GM04504 (cell line): ENCODE measurements at places on chromosomes 16 and 17.
A peak's percentile ranks its signal among the peaks of the same experiment; 100 is the strongest.

GRCh38 chr16:11251525-11252481 lies 4.2 kb downstream of the SOCS1 start:
- no peak for DNase-seq

- no peak for DNase-seq
Observed at GRCh38 chr17:81524865-81525159, 3.4 kb upstream of the FSCN2 start.

DNA sequence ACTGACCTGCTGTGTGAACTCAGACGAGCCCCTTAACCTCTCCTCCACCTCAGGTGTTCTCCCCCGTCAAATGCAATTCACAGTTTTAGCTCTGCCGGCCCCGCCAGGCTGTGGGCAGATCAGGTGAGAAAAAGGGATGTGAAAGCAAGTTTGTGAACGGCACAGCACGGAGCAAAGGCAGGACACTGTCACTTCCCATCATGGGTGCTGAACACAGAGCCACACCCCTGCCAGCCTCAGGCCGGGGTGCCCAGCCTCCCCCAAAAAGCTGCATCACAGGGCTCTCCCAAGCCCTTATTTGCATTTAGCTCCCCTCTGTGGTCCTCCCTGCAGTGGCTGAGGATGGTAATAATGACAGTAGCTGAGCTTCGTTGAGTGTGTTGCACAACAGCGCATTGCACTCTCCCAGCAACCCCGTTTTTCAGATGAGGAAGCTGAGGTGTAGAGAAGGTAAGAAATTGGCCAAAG lies 88.8 kb upstream of the TNRC6C start:
- DNase-seq: no peak

GRCh38 chr16:592518-593306 lies 2.8 kb downstream of the RAB40C start:
- DNase-seq: no peak

DNA sequence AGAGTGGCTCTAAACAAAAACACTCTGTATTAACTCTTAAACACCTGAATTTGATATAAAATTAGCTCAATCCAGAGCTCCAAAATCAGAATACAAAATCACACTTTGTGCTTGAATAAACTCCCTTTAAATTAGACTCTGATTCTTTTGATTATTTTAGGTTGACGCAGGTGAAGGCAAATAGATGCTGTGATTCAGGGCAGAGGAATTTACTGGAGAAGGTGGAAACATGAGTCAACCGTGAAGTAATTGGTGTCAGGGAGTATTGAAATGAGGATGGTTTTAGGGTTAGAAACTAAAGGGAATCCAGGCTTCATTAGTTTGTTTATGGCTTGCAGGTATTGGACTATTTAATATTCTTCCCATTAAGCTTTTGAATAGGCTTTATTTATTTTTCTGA lies 37.1 kb upstream of the TEKT1 start:
- DNase-seq: no peak

DNA sequence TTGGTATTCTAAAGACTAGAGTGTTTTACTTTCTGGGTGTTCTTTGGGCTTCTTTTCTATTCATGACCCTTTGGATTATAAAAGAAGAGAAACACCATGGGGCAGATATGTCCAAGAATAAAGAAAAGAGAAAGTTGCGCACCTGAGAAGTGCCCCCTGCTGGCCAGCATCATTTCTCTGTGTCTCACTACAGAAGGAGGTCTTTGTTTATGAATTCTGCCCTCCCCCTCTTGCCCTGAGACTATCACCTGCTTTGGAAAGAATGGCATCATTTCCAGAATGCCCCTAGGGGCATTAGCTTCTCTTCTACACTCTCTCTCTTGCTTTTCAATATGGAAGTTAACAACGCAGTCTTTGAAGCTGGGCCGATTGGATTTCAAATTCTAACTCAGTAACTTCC lies 45.0 kb downstream of the CDH13 start:
- DNase-seq: no peak

DNA sequence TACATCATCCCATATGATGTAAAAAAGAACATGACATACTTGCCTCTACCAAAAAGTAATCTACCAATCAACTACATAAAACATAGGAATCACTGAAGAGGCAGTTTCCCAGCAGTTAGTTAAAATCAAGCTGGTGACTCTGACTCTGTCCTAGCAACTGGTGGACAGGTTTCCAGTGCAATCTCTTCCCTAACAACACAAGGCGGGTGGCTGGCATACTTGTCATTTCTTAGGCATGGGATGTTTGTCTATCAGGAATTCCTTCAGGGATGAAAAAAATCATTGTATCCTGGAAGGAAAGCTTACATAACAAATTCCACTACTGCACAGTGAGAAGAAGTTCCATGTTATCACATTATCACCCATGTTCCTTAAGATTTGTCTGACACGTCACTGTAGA lies 50.9 kb downstream of the HELZ start:
- no peak for DNase-seq

DNA sequence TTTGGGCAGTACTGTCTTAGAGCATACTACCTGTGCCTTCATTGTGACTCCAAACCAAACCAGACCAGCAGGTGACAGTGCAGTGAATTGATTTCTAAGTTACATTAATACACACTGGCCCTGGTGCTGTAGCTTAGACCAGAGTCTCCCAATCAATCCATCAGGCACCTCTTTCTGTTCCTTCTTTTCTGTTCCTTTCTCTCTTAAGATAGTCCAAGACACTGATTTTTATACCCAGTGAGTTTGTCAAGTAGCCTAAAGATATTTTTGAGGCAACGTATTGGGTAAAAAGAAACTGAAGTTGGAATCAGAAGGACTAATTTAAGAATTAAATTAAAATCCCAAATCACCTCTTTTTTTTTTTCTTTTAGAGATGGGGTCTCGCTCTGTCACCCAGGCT lies 43.1 kb downstream of the ABAT start:
- no peak for DNase-seq

GRCh38 chr16:67383284-67383683 lies 10.0 kb downstream of the TPPP3 start:
- no peak for DNase-seq

DNA sequence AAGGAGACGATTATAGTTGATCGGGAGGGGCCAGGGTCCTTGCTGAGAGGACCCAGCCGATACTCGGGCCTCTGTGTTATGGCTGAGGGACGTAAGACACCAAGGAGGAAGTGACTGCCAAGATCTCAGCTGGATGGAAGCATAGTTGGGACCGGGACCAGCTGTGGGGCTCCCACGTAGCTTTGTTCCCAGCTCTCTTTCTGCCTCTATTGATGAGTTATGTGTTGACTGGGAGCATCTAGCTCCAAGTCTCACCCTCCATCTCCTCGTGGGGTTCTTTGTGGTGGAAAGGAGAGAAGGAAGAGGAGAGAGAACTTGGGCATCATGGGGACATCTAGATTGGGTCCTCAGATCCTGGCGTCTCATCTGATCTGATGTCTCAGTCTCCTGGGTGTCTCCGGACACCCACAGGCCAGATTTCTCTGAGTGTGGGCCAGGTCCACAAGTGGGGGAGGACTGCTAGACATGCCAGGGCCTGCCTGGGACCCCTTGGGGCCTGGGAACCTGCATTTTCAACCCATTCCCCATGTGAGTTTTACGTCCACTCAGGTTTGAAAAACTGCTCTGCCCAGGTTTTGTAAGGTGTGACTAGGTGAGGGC lies 1.0 kb downstream of the MGRN1 start:
- DNase-seq: no peak

GRCh38 chr16:85445779-85446222 lies 167.3 kb upstream of the GSE1 start:
- DNase-seq: no peak

GRCh38 chr17:44935116-44935515 lies 12.5 kb downstream of the KIF18B start:
- DNase-seq: no peak

DNA sequence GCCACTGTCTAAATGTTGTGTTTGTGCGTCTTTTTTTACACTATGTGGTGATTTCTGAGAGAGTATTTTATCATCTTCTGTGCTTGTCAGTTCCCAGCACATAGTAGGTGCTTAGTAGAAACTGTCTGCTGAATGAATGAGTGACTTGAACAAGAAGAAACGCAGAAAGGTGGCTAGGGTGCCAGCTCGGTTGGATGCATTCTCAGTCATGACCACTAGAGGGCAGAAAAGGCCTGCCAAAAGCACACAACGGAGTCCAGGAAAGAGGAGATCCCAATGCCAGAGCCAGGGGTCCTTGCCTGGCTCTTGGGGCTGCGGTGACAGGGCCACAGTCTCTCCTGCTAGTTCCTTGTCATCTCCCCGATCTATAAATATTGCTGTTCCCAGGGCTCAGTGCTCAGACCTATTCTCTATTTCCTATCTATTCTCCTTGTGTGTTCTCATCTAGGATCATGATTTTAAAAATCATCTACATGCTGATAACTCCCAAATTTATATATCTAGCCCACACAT lies 57.3 kb upstream of the CCL1 start:
- peak; percentile 26 for DNase-seq

- no peak for DNase-seq
Observed at GRCh38 chr17:77723071-77723908, 235.2 kb upstream of the TNRC6C start.

GRCh38 chr16:66695935-66696668 lies 441 bp downstream of the CMTM4 start:
- DNase-seq: no peak

DNA sequence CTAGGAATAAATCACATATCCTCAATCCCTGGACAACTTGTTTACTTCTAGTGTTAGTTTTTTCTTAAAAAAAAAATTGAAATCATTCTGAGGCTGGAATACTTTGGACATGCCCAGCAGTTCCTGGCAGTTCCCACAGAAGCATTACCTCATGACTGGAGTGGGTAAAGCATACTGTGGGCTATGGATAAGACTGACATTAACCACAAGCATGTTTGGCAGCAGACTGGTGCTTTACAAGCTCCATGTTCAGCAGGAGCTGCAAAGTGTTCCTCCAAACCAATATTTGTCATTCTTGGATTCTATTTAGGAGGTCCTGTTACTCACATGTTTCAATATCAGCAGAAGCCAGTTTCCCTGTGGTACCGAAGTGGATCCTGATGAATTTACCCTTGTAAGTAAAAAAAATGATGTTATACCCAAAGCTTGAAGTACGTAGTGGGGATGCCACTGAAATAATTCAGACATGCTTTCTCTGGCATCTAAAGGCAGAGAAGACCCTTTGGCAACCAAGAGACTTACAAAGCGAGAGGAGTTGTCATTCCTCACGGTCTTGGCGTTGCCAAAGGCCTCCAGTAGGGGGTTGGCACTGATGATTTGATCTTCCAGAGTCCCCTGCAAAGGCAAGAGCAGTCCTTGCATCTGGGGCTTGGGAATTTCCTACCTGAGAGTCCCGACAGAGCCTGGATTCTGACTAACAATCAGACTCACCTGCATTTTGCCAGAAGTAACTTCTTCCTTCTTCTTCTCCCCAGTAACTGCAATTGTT lies 4.9 kb downstream of the MYH1 start:
- DNase-seq: peak; percentile 39

- no peak for DNase-seq
Observed at GRCh38 chr17:54221499-54221898, 398.8 kb downstream of the KIF2B start.

DNA sequence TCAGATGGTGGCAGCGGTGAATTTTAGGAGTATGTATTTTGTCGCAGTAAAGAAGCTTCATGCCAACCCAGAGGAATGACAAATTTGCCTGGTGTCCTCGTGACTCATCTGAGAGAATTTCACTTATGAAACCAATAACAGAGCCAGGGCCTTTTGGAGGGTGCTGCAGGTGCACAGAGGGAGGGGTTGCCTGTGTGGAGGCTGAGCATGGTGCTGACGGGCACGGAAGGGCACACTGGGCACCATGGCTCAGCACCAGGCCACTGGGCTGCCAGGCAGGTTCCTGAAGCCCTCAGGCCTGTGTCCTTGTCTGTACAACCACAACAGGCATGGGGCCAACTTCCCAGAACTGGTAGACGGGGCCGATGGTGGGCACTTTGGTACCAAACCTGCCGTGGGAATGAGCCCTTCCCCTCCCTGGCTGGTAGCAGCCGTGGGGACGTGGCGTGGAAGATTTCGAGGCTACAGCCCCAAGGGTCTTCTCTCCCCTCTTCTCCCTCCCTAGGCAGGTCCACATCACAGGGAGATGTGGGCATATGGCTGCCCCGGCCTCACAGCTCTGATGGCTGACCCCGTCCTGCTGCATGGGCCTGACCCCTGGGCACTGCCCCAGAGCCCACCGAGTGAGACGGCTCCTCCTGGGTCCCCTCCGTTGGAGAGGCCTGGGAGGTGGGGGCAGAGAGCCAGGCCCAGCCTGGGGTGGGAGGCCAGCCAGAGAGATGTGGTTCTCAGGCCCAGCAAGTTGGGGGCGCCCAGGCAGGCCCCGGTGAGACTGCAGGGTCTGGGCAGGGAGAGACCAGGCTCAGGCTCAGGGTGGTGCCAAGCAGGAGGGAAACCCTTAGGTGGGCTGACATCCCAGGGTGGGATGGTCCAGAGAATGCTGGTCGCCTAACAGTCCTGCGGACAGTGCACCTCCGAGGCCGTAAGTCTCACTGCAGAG lies 30.2 kb upstream of the ZNF469 start:
- DNase-seq: no peak

DNA sequence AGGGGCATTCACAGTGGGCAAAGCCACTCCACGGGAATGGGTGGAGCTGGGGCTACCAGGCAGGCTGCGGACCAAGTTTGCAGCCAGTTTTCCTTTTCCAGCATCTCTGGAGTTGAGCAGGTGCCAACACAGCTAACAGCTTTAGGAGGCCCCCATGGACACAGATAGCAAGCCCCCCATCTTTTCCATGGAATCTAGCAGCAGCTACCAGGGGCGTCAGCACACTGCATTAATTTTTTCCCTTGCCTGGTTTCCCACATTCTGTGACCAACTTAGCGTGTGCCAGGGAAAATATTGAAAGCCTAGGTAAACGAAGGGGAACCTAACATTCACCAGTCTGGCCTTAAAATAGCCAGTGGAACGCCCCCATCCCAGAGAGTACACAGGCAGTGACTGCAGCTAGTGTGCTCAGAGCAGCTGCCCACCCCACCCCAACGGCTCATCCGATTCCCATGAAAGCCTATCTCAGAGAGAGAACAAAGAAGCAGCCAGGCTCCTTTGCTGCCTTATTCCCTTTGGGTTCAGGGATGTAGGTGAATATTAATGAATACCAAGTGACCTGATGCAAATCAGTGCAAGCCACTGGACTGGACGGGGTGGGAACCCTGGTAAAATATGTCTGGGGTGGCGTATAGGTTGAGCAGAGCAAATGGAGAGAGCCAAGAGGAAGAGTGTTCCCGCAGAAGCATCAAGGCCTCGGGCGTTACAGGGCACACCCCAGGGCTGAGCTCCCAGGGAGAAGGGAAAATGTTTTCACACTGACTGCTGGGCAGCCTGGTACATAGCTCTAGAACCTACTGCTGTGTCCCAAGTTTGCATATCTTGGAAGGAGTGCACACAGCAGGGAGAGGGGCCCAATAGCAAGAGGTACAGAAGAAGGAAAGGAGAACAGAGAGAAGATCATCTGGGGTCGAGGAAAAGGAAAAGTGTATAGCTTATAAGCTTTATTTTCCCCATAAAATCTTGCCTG lies 73.9 kb upstream of the SOX9 start:
- DNase-seq: no peak

GRCh38 chr16:67865318-67865717 lies 7.5 kb upstream of the EDC4 start:
- DNase-seq: no peak
